NCI-H774 (cell line): ENCODE measurements at places on chromosomes 2 and 18.

GRCh38 chr18:45227001-45227742, 388.1 kb upstream of the SLC14A2 start:
- no peak for DNase-seq

- peak; percentile 42 for DNase-seq
Measured at GRCh38 chr2:223545830-223546229, 56.3 kb downstream of the SCG2 start.

DNA sequence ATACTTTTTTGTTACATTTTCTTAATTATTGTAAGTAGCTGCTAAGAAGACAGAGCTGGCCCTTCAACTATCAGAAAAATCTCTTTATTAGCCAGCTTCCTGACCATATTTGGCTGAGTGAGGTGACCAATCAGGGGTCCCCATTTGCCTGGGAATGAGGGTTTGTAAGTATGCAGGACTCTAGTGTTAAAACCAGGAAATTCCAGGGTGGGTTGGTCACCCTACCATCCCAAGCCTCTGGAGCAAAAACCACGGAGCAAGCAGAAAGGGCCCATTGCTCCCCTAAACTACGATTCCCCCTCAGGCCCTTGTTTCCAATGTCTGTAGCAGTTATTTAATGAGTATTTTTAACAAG, 165.6 kb upstream of the NCKAP5 start:
- DNase-seq, result no peak

DNA sequence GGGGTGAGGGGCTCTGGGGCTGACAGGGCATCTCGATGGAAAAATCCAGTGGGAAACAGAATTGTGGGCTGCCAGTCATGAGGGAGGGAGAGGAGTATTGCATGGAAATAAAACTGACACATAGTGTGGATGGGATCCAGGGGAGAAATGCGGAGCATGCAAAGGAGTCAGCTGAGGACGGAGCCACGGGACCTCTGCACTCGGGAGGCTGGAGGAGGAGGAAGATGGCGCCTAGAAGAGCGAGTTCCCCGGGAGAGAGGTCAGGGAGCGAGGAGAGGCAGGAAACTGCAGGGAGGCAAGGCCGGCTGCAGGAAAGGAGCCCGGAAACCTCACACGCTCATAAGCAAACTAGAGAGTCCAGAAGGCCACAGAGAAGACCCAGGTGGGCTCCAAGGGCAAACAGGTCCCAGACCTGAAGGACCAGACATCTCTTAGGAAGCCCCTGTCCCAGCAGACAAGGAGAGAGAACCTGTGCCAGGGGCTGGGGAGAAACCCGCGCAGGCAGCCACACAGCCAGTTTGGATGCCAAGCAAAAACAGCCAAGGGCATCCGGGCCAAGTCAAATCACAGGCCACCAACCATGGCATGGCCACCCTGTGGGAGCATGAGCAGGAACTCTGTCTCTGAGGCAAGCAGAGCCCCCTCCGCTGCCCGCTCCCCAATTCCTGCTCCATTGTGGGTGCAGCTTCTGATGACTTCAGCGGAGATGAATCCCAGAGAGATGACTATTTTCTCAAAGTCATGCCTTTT, 218.8 kb upstream of the ID2 start:
- no peak for DNase-seq

GRCh38 chr18:58754544-58755068, 83.3 kb downstream of the MALT1 start:
- DNase-seq, result no peak

GRCh38 chr2:113054066-113054465, 1.4 kb upstream of the IL36B start:
- DNase-seq, result no peak

- no peak for DNase-seq
Measured at GRCh38 chr2:182593394-182593975, 122.6 kb upstream of the DNAJC10 start.
